ENCODE measurements at places on chromosomes 2 and 18. TPM values are rescaled to one million over a fixed set of nuclear protein-coding genes. Genes with fewer than 3 reads are reported as not detected.

STK16 gene
- 17.7 TPM for total RNA-seq

TSPYL6 gene
- total RNA-seq: not detected

MBD1 gene
- 91.9 TPM for total RNA-seq

ASTL gene
- not detected for total RNA-seq

CRACDL gene
- 1.4 TPM for total RNA-seq

CABYR gene
- total RNA-seq: 5.5 TPM

GKN1 gene
- not detected for total RNA-seq

POTEI gene
- not detected for total RNA-seq

ANKRD23 gene
- total RNA-seq: 2.1 TPM

MATN3 gene
- total RNA-seq: 7.6 TPM

ZNF521 gene
- 14.5 TPM for total RNA-seq

ANO7 gene
- 1.9 TPM for total RNA-seq

TUBB8B gene
- total RNA-seq: not detected

TGFA gene
- total RNA-seq: 72.1 TPM

ILKAP gene
- total RNA-seq: 29.5 TPM

SERPINB3 gene
- not detected for total RNA-seq

TMEM37 gene
- total RNA-seq: not detected

SERPINB4 gene
- not detected for total RNA-seq

GPR45 gene
- total RNA-seq: not detected

ERMN gene
- not detected for total RNA-seq

PCBP1 gene
- total RNA-seq: 144 TPM

CCDC141 gene
- total RNA-seq: not detected

ACMSD gene
- total RNA-seq: not detected

SPR gene
- 15.0 TPM for total RNA-seq

SNRNP27 gene
- total RNA-seq: 84.1 TPM

SAG gene
- not detected for total RNA-seq

CHPF gene
- 285 TPM for total RNA-seq
